Omental fat pad (tissue), 4 donors: ENCODE measurements at places on chromosomes 16 and 17. TPM values are rescaled to one million over a fixed set of nuclear protein-coding genes. Genes with fewer than 3 reads are reported as not detected.

DNA sequence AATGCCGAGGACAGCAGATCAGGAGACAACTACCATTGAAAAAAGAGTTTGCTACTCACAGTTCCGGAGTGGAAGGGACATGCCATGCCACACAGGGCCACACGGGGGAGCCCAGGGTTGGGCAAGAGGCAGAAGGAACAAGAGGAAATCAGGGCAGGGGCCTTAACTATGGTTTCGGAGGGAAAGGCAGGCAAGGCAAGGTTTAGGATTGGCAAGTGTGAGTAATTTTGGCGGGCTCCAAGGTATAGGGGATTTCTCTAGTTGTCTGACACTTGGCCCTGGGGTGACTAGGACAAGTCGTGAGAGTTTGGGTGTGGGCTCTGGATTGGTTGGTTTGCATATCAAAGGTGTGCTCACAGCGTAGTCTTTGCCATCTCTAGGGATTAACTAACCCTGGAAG lies 27.0 kb upstream of the NTN1 start:
- peak; percentile 44 for DNase-seq

DNA sequence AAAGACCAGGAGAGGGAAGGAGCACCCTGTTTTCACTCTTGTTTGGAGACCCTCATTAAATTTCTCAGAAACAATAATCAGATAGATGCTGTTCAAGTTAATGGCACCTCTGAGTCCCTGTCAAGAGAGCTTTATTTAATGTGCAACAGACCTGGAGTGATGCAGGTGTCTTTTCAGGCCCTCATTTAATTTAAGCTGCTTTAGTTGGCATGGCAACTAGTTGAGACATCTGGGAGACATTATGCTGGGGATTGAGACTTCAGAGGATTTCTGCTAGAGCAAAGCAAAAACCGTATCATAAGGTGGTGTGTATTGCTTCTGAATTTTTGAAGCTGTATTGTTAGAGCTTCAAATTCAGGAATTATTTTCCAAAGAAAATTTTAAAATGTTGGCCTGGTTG lies 108.5 kb downstream of the NLK start:
- no peak for DNase-seq

- DNase-seq: no peak
Observed at GRCh38 chr17:27268394-27269085, 25.4 kb upstream of the WSB1 start.

DNA sequence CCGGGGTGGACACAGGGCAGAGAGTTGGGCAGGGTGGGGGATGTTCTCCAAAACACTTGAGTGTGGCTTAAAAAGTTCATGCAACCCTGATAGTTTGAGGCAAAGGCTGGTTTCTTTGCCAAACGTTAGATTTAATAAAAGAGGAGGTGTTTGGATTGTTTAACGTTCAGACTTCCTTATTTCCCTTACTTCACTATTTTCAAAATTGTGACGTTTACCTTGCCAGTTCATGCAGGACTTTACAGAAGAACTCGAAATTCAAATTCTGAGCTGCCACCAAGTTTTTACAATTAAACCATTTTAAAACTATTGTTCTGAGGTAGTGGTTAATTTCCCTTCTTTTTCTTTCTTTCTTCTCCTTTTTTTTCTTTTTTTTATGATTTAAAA lies 5.5 kb downstream of the SEC14L1 start:
- DNase-seq: no peak

- DNase-seq: peak; percentile 37
Observed at GRCh38 chr16:21277927-21278706, at the start of gene CRYM. TSS of gene CRYM (minus strand) at chr16:21278290. CDS start at chr16:21278251, 39 bp downstream.

DNA sequence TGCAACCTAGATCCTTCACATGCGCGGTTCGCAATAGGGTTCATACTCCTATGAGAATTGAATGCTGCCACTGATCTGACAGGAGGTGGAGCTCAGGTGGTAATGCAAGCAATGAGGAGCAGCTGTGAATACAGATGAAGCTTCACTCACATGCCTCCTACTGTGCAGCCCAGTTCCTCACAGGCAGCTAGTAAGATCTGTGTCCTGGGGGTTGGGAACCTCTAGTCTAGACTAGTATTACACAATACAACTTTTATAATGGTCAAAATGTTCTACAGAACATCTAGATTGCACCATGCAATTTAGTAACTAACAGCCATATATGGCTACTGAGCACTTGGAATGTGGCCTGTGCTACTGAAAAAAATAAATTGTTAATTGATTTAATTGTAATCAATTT lies 26.7 kb downstream of the ABCA5 start:
- DNase-seq: no peak

DNA sequence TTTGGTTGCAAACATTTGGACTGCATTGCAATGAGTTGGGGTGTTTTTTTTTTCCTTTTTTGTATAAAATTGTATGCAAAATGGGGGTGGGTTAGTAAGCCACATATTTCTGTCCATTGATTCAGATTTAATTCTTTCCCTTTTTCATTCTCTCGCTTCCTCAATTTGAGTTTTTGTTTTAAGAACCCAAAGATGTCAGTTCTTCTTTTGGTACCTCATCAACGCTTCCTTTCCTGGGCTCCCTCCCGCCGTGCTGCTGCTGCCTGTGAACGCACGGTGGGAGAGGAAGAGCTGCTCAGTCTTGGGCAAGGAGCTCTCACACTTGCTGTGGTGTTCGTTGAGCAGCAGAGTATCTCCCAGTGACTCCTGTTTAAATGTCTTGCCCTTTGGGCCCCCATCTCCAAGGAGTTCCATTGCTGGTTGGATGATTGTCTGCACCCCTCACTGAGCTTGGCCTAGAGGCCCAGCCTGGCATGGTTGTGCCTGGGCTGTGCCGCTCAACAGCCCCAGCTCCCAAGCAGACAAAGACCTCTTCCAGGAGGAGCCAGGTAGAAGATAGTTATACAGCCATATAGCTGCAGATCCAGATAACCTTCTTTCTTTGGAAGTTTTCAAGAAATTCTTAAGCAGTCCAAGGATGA lies 13.6 kb downstream of the UBFD1 start:
- DNase-seq: no peak

DNA sequence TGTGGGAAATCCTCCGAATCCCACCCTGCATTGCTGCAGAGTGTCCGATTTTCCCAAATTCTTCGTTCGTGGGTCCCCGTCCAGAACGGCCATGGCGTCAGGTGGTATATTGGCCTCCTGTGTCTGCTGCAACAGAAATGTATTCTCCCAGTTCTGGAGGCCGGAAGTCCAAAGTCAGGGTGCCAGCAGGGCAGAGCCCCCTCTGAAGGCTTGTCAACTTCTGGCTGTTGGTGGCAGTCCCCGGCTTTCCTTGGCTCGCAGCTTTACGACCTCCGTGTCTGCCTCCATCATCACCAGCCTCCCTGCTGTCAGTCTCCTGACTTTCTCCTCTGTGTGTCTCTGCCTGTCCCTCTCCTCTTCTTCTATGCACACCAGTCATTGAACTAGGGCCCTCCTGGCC lies 142.1 kb upstream of the FOXF1 start:
- no peak for DNase-seq

GRCh38 chr16:77271532-77272426 lies 72.6 kb downstream of the SYCE1L start:
- DNase-seq: no peak

DNA sequence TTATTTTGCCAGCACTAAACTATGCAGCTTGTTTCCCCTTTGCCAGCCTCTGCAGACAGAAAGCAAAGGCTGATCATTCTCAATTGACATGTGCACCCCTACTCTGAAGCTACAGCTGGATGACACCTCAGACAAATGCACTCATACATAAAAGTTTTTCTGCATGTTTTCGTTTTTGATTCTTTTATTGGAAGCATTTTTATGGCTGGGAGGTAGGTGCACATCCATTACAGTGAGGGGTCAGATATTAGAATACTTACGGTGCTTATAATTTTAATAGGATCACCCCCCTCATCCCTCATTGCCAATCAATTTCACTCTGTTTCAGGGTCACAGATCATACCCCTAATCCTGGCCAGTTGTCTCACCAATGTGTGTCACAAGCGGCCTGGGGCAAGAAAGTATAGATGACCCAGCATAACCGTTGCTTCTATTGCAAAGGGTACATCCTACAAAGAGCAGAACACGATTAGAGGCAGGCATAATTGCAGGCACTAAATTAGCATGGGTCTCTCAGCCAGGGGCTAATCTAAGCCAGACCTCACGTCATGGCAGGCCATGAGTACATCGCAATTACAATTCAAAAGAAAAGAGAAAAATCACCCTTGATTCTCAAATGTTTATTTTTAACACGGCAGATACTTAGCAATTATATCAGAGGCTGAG lies 89.5 kb upstream of the SOX9 start:
- no peak for DNase-seq

DNA sequence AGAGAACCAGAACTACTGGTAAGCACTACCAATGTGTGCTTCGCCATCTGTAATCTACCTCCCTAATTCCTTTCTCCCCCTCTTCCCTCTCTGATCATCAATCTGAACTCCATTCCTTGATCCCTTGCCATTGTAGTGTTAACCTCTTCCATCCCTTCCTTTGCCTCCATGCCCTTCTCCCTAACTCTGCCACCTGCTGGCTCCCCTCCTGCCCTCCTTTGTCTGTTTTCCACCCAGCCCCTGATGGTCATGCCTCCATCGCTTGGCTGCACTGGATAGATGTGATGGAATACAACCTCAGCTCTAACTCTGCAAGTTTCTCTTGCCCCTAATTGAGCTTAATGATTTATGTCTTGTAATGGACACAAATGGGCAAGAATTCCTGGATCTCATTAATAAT lies 108.2 kb upstream of the ASIC2 start:
- DNase-seq: no peak

- no peak for DNase-seq
Observed at GRCh38 chr16:29665294-29666077, 2.4 kb downstream of the SPN start.

DNA sequence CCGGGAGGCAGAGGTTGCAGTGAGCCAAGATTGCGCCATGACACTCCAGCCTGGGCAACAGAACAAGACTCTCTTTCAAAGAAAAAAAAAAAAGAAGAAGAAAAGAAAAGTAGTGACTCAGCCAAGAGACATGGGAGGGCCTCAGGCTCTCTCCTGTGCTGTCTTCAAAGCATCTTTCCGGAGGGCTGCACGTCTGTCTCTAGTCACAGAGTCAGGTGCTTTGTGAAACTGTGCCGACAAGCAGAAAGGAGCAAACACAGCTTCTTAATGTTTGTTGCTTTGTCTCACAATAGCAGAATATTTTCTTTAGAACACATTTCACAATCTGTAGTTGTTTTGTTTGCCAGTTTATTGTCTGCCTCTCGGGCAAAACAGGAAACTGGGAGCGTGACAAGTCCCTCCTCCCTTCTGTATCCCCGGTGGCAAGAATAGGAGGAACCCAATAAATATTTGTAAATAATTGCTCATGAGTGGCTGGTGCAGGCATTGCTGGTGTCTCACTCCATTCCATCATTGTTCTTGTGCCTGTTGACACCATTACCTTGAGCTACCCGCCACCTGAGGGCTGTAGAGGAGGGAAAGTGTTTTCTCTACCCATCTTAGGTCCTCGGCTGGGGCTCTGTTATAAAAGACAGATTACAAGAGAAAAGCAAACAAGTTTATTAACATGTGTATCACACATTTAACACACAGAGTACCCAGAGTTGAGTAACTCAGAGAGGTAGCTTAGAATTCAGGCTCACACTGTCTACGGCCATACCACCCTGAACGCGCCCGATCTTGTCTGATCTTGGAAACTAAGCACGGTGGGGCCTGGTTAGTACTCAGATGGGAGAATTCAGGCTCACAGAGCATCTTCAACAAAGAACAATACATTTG lies 5.5 kb downstream of the GAST start:
- no peak for DNase-seq

GRCh38 chr17:3893003-3893719 lies at the start of gene CAMKK1:
TSS of gene CAMKK1 (minus strand) at chr17:3893053. CDS start at chr17:3885687, 7,366 bp downstream.
- peak; percentile 46 for DNase-seq

GRCh38 chr17:78114831-78115723 lies 13.5 kb downstream of the TMC6 start:
- no peak for DNase-seq

DNA sequence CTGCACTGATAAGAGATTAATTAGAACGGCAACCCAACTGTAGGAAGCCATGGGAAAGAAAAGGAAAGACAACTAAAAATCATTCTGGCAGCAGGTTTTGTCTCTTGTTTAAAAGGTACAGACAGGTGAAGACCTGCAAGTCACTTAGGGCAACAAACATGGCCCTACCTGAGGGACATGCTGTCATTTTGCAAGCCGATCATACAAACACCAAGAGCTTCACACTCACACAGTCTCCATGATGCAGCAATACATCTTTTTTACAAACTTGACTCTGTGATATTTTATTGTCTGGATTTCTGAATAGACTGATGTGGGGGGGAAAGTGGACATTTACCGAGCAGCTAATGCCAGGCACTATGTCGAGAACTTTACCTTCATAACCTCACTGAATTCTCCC lies 101.8 kb downstream of the PARN start:
- DNase-seq: no peak

DNA sequence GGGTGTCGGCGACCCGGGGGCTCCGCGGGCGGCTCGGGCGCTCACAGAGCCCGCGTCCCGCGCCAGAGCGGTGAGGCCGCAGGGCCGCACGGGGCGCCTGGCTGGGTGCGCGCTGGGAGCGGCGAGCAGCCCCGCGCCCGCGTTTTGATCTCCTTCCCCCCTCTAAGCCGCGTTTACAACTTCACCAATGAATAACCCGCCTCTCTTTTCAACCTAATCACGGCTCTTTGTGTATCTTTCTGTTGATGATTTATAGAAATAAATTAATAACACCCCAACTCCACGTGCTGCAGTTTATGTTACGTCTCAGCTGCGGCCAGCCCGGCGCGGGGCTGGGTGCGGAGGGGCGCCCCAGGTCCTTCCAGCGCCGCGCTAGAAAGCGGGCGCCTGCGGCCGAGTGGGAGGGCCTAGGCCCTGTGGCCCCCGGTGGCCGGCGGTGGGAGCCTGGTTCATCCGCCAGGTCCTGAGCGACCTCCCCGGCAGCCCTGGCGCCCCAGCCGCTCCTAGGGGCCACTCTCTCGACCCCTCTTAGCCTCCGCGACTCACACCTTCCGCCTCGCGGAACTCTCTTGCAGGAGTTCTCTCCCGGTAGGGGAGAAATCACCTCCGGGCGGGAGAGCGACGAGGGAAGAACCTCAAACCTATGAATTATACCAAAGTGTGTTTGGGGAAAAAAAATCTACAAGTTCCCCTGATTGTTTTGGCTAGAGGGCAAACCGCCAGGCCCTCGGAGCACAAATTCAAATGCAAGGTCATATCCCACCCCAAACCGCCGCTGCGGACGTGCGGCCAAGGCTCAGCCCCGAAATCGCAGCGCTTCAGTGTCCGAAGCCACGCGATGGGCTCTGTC lies 1.9 kb downstream of the HNF1B start:
- DNase-seq: no peak

DNA sequence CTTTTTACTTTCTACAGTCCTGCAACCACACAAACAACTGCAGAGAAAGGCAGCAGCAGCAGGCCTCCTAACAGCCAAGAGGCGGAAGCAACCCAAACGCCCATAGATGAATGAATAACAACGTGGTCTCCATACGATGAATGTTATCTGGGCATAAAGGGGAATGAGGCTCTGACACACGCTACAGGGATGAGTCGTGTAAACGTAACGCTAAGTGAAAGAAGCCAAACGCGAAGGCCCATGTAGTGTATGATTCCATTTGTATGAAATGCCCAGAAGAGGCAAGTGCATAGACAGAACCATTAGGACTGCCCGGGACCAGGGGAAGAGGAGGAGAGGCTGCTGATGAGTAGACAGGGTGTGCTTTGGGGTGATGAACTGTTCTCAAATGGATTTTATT lies 94.8 kb upstream of the DNAH17 start:
- no peak for DNase-seq

The SLC5A2 gene
- total RNA-seq: not detected

The PDILT gene
- not detected for total RNA-seq

The GSG1L gene
- total RNA-seq: not detected

The RHBDL1 gene
- total RNA-seq: 0.96 TPM

The UNC45B gene
- not detected for total RNA-seq

The TEX19 gene
- total RNA-seq: not detected

The CACNA1H gene
- total RNA-seq: 1.8 TPM

The NOTUM gene
- not detected for total RNA-seq

The CLEC3A gene
- not detected for total RNA-seq
